ENCODE measurements at places on chromosomes 5 and 9. TPM values are rescaled to one million over a fixed set of nuclear protein-coding genes. Genes with fewer than 3 reads are reported as not detected.

GRCh38 chr9:118321788-118322187 lies 617.6 kb downstream of the TLR4 start:
- no peak for DNase-seq

DNA sequence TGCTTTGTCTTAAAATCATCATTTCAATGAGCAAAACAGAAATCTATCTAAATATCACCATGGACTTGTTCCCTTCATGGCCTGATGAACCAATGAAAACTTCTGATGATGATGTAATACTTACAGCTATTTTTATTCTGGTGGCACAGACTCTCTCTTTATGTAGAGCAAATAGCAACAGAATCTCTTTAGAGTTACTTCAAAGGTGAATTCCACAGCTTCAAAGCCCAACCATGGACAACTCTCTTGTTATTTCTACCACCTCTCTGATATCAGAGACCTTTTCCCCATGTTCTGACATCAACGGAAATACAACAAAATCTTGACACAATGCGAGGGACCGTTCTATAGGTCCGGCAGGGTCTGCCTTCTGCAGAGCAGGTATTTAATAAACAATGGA lies 70.1 kb downstream of the RETREG1 start:
- DNase-seq, result no peak

Gene BTNL8
- 0.48 TPM for total RNA-seq

Gene TSPAN17
- 54.7 TPM for total RNA-seq

All from H1 (cell line).